Neural crest cell (in vitro differentiated cells): ENCODE measurements at places on chromosomes 1 and 21. TPM values are rescaled to one million over a fixed set of nuclear protein-coding genes. Genes with fewer than 3 reads are reported as not detected.

Gene A3GALT2
- not detected in 2 replicates for total RNA-seq

Gene PLEKHN1
- total RNA-seq = not detected in 2 replicates

Gene GUCA2A
- not detected in 2 replicates for total RNA-seq

Gene GIPC2
- total RNA-seq = not detected in 2 replicates

Gene NBPF6
- not detected in 2 replicates for total RNA-seq

Gene FCMR
- total RNA-seq = not detected in 2 replicates

Gene CRABP2
- 606 and 647 TPM in 2 replicates for total RNA-seq

Gene IFNLR1
- total RNA-seq = 0.11 and 0.21 TPM in 2 replicates

Gene NTMT2
- total RNA-seq = 0.73 TPM in 1 of 2 replicates, not detected in the other

Gene CD244
- total RNA-seq = not detected in 2 replicates

Gene CTBS
- total RNA-seq = 3.6 and 3.8 TPM in 2 replicates

Gene HAPLN2
- total RNA-seq = 0.70 and 0.91 TPM in 2 replicates

Gene LAMC2
- total RNA-seq = not detected in 2 replicates

Gene CD5L
- not detected in 2 replicates for total RNA-seq

Gene ORC1
- total RNA-seq = 36.9 and 38.5 TPM in 2 replicates

Gene GNG12
- total RNA-seq = 18.4 and 18.5 TPM in 2 replicates

Gene CCDC27
- not detected in 2 replicates for total RNA-seq

Gene TAF13
- 22.4 and 24.9 TPM in 2 replicates for total RNA-seq

Gene BMP8B
- 1.2 and 1.4 TPM in 2 replicates for total RNA-seq

Gene CD1C
- not detected in 2 replicates for total RNA-seq

Gene TMEM234
- 21.3 and 22.5 TPM in 2 replicates for total RNA-seq

Gene PLA2G2A
- total RNA-seq = not detected in 2 replicates

Gene ROR1
- total RNA-seq = 10.8 and 11.0 TPM in 2 replicates

Gene PAPPA2
- total RNA-seq = 0.48 and 0.79 TPM in 2 replicates

Gene MTARC1
- 28.3 and 28.5 TPM in 2 replicates for total RNA-seq

Gene S100A9
- not detected in 2 replicates for total RNA-seq

Gene AIM2
- total RNA-seq = 3.9 and 5.7 TPM in 2 replicates

Gene IL20
- total RNA-seq = not detected in 2 replicates

Gene TNFRSF14
- total RNA-seq = 0.61 TPM in 2 replicates

Gene CEP85
- total RNA-seq = 46.6 and 48.0 TPM in 2 replicates

Gene KRTAP19-3
- not detected in 2 replicates for total RNA-seq

Gene RWDD3
- 18.9 and 22.9 TPM in 2 replicates for total RNA-seq

Gene SLC44A5
- 9.7 and 10.0 TPM in 2 replicates for total RNA-seq

Gene CELA2A
- total RNA-seq = not detected in 2 replicates

Gene CFAP126
- not detected in 2 replicates for total RNA-seq

Gene COL6A1
- total RNA-seq = 118 and 120 TPM in 2 replicates

Gene PDE4B
- 32.5 and 37.5 TPM in 2 replicates for total RNA-seq

Gene CD1E
- not detected in 2 replicates for total RNA-seq

Gene RPRD2
- total RNA-seq = 40.8 and 43.6 TPM in 2 replicates

Gene VASH2
- total RNA-seq = 8.7 and 10.3 TPM in 2 replicates

Gene TEX38
- total RNA-seq = 0.26 TPM in 1 of 2 replicates, not detected in the other

Gene HSD11B1
- total RNA-seq = not detected in 2 replicates

Gene VWA5B1
- total RNA-seq = 0.30 and 0.44 TPM in 2 replicates

Gene ZSWIM5
- 13.1 and 13.2 TPM in 2 replicates for total RNA-seq

Gene ELF3
- total RNA-seq = 0.19 and 0.55 TPM in 2 replicates

Gene ISG15
- 17.4 and 22.3 TPM in 2 replicates for total RNA-seq

Gene LAMTOR2
- total RNA-seq = 49.4 and 55.6 TPM in 2 replicates

Gene KRTAP10-11
- not detected in 2 replicates for total RNA-seq

Gene WDR47
- total RNA-seq = 18.0 and 19.0 TPM in 2 replicates

Gene MFAP2
- 81.6 and 83.4 TPM in 2 replicates for total RNA-seq

Gene ADORA1
- 1.9 and 2.0 TPM in 2 replicates for total RNA-seq
